ENCODE measurements at places on chromosomes 2 and 18.

DNA sequence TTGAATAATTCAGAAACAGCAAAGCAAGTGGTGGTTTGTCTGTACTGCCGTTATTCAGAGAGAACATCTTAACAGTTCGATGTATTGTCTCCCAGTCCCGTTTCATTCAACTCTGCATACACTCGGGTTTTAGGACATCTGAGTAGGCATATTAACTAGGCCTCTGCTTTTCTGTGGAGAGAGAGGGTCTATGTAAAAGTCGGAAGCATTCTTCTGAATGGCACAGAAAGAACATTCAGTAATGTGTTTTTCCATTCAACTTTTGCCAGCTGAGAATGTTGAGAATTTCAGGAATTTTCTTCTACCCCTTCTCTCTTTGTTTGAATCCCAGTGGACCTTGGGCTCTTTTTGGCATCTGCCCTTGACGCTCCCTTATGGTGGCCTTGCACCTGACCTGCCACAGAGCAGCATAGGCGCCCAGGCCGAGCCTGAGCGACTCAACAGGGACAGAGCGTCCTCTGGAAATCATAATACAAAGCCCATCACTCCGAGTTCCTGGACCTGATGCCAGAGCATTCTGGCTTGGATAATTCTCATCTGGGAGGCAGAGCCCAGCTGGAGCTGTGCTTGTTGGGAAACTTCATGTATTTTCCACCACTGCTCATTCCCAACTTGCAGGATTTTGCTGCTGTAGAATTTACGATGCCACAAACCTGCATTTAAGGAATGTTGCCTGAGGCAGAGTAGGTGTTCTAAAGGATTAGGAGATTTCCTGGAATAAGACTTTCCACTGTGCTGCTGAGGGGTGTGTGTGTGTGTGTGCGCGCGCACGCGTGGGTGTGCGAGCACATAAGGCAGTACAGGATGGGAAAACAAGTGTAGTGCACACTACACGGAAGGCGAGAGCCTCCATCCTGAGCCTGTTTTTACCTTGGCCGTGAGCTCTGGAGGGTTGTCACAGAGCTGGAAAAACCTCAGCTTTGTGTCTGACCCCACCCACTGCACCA, 77.2 kb upstream of the TXNDC2 start:
- peak; percentile 13 for DNase-seq

DNA sequence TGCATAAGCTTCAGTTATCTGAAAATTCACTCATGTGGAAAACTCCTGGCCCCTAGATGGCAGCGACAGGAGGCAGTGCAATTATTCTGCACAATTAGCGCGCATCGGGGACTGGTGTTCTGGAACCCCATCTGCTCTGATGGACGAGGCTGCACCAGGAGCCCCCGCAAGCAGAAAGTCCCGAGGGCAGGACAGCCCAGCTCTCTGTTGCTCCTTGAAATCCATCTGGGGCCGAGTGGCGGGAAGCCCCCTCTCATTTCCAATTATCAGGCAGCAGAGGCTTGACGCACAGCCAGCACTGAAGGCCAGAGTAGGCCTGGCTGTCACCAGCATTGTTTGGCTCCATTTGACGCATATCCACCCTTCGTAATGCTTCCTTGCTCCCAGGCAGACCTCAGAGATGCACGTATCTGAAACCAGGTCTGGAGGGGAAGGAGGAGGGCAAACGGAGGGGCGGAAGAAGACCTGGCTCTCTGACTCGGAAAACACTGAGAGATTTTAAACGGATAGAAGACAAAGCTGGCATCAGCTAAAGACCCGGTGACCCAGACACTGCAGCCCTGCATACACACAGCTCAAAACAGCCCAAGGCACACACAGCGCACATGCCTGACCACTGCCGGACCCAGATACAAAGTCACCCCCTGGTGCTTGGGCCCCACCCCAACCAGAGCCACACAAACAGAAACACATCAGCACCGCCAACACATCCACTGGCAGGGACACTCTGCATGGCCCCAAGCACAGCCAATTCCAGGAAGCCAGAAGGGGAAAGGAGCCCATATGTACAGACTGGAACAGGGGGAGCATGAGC, 69.8 kb downstream of the TNS1 start:
- no peak for DNase-seq

DNA sequence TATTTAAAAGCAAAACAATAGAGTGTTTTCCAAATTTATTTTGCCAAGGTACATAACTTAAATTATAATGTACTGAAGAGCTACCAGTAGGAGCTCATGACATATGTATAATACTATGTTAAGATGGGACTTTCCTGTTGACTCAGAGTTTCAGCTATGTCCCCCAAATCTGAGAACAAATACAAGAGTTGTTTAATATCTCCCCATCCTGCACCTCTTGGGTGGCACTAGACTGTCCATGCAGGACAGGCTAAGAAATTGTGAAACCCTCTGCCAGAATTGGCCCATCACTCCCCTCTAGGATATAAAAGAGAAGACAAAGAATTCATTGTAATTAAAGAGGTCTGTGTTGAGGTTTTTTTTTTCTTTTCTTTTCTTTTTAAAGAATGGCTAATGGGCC, 21.7 kb upstream of the CTAGE1 start:
- peak; percentile 54 for DNase-seq

DNA sequence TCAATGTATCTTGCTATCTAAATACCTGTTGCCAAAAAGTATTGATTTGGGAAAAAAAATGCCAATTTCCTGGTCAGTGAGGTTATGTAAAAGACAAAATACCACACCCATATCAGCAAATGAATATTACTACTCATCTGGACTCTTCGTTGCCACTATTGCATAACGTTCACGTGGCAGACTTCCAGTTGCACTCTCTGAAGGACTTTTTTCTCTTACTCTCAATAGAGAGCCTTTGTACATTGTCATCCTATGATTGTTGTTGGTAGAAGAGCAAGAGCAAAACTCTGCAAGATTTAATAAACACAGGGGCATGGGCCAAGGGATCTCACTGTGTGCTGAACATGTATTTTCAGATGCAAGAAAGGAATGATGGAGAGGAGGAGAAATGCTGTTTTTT, 689.8 kb downstream of the MBD2 start:
- DNase-seq, result no peak

GRCh38 chr18:22349966-22350365, 67.7 kb downstream of the CTAGE1 start:
- no peak for DNase-seq

DNA sequence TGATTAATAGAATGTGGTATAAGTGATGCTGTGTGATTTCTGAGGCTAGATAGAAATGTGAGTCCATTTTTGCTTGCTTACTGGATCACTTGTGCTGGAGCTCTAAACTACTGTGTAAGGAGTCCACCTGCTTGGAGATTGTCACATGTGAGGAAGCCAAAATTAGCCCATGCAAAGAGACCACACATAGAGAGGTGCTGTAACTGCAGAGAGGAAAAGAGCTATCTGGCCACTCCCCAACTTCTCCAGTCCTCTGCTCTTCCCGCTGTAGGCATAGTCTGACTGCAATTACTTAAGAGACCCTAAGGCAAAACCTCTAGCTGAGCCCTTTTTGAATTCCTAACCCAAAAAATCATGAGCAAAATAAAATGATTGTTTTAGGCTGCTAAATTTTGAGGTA, 120.6 kb upstream of the FBXO11 start:
- no peak for DNase-seq

GRCh38 chr18:60794802-60795201, 422.2 kb upstream of the MC4R start:
- DNase-seq, result no peak

GRCh38 chr18:2400701-2401196, 170.6 kb downstream of the METTL4 start:
- DNase-seq, result no peak

Data from RPMI7951 (cell line).